Stimulated activated CD8-positive, alpha-beta memory T cell treated with anti-CD3 and anti-CD28 coated beads, Interleukin-15, amount 100 ng/mL, for 48 hours (primary cell): ENCODE measurements at places on chromosomes 11 and 22.

DNA sequence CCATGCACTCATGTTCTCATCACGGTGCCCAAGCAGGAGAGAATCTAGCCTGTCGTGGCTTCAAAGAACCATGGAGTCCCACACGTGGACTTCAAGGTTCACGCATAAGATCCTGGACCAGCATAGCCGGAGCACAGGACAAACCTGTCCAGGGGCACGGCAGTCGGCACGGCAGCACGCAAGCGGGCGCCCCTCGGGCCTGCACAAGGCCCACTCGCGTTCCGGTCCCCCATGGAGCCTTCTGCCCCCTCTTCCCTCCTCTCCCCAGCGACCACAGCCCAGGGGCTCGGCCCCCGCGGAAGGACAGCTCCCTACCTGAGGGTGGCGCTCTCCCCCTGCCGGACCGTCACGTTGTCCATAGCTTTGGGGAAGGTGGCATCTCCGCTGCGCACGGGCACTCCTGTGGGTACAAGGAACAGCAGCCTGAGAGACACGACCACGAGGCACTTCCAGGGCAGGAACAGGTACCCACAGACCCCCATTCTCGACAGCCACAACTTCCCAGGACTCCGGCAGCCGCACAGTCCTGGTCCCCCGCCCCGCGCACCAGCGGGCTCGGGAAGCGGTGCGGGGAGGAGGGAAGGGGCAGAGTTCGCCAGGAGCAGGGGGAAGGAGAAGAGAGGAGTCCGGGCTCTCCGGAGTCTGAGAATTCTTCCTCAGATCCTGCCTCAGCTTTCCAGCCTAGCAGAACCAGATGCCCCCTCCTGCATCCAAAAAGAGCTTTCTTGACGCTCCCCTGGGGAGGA is 589.5 kb downstream of the OPCML start:
- no peak for DNase-seq

DNA sequence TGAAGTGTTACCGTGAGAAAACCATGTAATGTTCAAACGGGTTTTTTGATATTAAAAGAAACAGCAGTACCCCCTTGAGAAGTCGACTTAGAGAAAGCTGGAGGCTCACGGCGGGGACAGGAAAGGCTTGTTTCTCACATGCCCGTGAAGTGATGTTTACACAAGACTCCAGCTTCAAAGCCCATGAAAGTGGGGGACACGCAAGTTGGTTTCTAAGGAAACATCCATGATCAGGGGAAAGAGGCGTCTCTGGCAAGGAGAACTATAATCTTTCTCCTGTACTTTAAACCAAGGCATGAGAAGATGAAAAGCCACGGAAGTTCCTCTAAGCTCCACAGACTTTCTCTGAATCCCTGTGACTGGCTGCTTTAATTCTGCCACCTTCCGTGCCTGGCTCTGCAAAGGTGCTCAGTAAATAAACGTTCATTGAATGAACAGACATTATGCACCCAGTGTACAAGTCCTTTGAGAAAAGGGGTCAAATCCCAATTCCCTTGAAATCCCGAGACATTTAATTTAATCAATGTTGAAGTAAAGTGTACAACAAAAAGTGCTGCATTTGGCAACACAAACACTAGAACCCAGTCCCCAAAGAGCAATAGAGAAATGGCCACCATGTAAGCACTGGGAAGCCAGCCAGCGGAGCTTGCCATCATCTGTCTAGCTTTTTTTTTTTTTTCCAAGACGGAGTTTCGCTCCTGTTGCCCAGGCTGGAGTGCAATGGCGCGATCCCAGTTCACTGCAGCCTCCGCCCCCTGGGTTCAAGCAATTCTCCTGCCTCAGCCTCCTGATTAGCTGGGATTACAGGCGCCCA is 58.7 kb downstream of the AHNAK start:
- no peak for DNase-seq

- DNase-seq, result no peak
These were observed 12.8 kb downstream of the CXCR5 start for GRCh38 chr11:118896472-118896913.

GRCh38 chr22:43293655-43294392 is 49.3 kb downstream of the SCUBE1 start:
- no peak for DNase-seq

DNA sequence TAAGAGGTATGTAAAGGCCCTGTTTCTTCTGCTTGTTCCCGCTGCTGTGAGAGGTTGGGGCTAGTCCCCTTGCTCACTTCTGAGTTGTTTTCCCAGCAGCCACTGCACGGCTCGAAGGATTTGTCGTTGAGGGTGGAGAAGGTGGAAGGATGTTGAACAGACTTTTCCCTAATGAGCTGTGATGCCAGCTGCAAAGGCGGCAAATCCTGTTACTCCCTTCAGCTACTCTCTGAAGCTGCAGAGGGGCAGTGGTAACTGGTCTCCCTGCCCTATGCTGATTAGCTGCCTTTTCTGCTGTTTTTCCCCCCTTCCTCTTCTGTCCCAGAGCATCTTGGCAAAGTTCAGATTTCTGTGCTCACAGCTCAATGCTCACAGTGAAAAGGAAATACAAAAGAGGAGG is 90.4 kb upstream of the SLC25A18 start:
- DNase-seq, result no peak

DNA sequence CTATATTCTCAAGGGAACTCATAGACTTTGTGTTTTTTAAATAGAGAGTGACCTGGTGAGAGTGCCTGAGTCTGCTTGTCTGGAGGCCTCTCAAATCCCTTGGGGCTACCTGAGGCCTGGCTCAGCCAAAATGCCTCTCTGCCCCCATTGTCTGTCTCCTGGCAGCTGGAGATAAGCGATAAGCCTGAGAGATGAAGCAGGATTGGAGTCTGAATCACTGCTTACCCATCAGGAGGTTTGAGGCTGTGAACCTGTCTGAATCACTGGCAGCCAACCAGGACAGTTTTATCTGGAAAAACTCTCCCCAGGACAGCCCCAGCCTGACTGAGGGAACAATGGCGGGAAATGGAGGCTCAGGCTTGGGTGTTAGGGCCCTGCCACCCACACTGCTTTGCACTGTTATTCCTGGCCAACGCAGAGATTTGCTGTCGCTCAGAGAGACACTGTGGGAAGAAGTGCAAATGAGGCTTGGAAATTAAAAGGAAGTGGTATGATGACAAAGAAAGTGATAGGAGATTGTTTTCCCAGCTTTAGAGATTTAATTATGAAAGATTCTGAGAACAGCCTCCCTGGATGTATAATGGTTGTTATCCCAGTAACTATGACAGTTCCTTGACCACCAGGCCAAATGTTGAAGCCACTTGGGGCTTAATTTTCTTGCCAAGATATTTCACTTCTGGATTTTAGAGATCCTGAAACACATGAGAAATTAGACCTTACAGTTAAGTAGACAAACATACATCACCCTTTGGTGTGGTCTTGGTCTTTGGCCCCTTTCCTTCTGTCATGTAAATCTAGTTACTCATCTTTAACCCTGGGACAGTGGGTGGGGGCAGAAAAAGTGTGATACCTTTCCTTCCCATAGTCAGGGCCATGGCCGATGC is 102.1 kb downstream of the RASSF10 start:
- DNase-seq, result no peak

- no peak for DNase-seq
These were observed 29.8 kb downstream of the MICAL3 start for GRCh38 chr22:17994424-17995108.

- DNase-seq, result no peak
These were observed 10.7 kb downstream of the IL2RB start for GRCh38 chr22:37138849-37139561.

- no peak for DNase-seq
These were observed 47.1 kb upstream of the LMO1 start for GRCh38 chr11:8310743-8311298.

GRCh38 chr22:26906464-26906863 is 249.1 kb downstream of the MIAT start:
- no peak for DNase-seq

- DNase-seq, result no peak
These were observed 4.6 kb upstream of the RNF185 start for GRCh38 chr22:31155422-31155821.

DNA sequence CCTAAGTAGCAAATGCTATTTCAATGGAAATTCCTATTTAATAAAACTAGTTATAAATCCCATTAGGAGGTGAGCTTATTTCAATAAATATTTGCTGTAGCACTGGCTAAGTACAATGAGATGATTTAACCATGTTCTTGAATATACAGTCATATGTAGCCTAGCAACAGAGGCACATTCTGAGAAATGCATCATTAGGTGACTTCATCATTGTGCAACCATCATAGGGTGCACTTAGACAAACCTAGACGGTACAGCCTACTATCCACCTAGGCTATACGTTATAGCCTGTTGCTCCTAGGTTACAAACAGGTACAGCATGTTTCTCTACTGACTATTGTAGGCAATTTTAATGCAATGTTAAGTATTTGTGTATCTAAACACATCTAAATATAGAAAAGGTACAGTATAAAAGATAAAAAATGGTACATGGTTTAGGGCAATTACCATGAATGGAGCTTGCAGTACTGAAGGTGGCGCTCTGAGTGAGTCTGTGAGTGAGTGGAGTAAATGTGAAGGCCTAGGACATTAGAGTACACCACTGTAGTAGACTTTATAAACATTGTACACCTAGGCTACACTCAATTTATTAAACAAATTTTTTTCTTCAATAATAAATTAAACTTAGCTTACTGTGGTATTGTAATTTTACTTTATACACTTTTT is 350.1 kb downstream of the CASP12 start:
- no peak for DNase-seq

DNA sequence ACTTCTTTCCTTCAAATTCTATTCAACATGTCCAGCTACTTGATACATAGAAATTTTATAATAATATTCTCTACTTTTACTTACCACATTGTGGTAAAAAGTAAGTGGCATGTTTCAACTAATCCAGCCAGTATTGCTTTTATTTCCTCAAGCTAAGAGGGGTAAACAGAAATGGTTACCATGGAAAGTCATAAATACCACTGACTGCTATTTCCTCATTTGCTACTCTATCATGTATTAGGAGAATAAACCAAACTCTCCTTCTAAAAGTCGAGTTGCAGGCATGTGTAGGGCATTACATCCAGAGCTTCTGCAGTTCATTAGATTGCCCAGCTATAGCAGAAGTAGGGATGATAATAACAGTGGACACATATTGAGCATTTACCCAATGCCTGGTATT is 208.4 kb downstream of the MAML2 start:
- no peak for DNase-seq

DNA sequence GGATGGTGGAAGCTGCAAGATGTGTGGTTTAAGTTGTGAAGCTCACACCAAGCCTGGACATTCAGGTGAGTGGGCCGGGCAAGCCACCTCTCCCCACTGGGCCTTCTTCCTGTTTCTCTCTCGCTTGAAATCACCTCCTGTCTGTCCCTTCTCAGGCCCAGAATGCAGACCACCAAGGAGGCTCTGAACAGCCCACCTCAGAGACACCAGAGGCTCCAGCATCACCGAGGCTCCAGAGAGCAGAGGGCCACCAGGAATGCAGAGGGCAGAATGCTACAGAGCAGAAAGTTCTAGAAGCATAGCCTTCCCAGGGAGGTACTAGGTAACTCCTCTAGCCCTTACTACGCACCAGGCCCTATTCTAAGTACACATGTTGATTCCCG is 14.8 kb upstream of the IL2RB start:
- DNase-seq, result no peak

DNA sequence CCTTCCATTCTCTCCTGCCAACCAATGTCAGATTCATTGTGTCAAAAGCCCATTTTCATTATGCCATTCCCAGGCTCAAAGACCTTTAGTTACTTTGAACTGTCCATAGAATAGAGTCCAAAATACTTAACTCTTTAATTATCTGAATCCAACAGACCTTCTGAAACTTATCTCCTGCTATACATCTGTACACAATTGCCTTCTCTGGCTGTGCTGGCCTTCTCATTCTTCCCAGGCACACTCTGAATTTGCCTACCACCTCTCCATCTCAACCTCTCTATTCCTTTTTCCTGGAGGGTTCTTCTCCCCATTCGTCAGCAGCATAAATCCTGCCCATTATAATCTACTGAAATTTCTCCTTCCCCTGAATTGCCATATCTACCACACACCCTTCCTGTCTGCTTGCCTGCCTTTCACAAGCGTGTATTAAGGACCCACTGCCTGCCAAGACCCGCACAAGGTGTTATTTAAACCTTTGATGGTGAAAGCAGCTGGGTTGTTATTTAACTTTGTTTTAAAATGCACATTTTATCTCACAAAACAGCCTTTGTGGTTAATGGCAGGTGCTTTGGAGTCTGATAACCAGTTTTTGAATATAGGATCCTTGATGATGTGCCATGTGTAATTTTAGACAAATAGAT is 125.9 kb downstream of the CCDC81 start:
- DNase-seq, result no peak

DNA sequence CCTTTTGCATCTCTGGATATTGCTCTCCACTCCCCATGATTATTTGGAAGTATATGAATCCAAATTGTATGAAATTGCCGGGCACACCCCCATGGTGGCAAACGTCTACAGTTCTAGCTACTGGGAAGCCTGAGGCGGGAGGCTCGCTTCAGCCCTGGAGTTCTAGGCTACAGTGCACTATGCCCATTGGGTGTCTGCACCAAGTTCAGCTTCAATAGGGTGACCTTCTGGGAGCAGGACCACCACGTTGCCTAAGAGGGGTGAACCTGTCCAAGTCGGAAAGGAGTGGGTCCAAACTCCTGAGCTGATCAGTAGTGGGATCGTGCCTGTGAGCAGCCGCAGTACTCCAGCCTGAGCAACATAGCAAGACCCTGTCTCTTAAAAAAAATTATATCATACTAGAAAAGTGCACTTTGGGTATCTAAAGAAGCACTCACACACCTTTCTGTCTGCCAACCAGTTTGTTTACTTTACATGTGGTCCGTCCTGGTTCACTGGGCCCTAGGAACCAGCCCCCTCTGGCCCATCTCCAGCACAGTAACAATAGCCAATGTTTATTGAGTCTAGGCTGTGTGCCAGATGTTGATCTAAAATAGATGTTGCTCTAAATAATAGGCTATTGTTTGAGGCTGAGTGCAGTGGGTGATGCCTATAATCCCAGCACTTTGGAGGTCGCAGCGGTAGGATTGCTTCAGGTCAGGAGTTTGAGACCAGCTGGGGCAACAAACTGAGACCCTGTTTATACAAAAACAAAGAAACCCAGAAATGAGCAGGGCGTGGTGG is 16.4 kb upstream of the KAT5 start:
- no peak for DNase-seq

GRCh38 chr22:31173386-31174145 is 13.6 kb downstream of the RNF185 start:
- no peak for DNase-seq

- no peak for DNase-seq
These were observed 132.3 kb downstream of the DYNC2H1 start for GRCh38 chr11:103241574-103241973.

GRCh38 chr11:57481915-57482781 is 21.8 kb downstream of the RTN4RL2 start:
- DNase-seq, result no peak

GRCh38 chr11:23759489-23759888 is 737.4 kb upstream of the LUZP2 start:
- no peak for DNase-seq

DNA sequence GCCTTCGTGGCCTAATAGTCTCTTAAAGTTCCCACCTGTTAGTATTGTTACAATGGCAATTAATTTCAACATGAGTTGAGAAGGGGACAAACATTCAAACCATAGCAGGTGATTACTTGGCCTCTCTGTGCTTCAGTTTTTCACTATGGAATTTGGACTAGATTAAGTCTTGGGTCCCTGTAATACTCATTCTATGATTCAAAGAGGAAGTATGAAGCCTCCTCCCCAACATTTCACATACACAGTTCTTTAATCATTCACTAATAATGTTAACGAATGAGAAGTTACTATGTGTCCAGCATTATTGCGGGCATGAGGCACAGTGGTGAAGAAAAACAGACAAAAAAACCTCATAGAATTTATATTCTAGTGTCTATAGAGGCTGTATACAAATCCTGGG is 19.9 kb upstream of the USP47 start:
- no peak for DNase-seq

GRCh38 chr11:93852242-93852641 is 1.8 kb upstream of the VSTM5 start:
- no peak for DNase-seq
